ENCODE measurements at places on chromosomes 6 and 20.

DNA sequence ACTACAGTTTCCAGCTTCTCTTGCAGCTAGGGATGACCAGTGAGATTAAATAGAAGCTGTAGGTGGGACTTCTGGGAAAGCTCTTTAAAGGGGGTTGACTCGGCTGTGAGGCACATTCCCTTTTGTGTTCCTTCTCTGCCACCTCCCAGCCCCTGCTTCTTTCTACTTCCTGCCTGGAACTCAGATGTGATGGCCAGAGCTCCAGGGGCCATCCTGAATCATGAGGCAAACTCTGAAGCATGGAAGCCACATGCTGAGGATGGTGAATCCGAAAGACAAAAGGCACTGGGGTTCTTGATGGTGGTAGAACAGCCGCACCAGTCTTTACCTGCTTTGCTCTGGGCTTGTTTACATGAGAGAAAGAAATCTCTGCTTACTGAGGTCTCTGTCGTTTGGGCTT, 9.1 kb downstream of the CEBPB start:
- no peak for DNase-seq

GRCh38 chr20:11266571-11266970, 592.8 kb upstream of the JAG1 start:
- DNase-seq, result no peak

DNA sequence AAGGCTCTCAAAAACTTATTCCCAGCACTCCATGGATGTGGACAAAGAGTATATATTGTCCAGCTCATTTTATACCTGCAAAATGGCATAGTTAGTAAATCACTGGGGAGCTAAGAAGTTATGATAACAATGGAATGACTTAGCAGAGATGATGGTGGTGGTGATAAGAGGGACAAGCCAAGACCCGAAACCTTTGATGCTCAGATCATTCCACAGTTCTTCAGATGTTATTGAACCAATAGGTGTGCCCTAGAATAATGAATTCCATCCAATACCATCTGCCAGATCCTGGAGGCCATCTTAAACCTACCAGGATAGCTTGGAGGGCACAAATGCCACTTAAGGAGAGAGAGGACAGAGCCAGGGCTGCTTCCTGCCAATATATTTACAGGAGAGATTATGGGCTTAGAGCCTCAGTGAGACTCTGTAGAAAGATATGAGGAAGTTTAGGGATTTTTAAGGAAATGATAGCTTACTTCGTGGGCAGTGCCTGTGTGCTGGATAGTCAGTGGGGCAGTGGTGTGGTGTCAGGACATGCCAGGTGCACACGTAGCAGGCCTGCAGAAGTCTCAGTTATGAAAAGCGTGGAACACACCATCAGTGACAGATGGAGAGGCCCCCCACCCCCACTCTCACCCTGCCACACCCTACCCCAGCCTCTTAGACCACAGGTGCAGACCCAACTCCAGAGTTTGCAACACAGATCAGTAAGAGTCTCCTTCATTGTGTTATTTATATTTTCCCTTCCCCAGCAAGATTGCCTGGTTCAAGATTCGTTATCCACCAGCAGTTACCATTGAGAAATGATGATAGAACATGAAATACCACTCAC, 209.7 kb upstream of the SUPT3H start:
- DNase-seq, result no peak

GRCh38 chr6:39321761-39322160, 741 bp downstream of the KCNK16 start:
- no peak for DNase-seq
